A549 treated with ZK216348 at 1 μM for 4 hours (cell line): ENCODE measurements at places on chromosomes 11 and 22. TPM values are rescaled to one million over a fixed set of nuclear protein-coding genes. Genes with fewer than 3 reads are reported as not detected.

MPPED2 gene
- total RNA-seq: not detected in 5 replicates

CASP5 gene
- not detected in 5 replicates for total RNA-seq

INPP5J gene
- total RNA-seq: 0.50 to 0.66 TPM (median 0.57 TPM) in 4 of 5 replicates, not detected in the other

ARHGAP8 gene
- total RNA-seq: 1.2 to 2.0 TPM (median 1.4 TPM) in 5 replicates

PHLDA2 gene
- 67.6 to 139 TPM (median 116 TPM) in 5 replicates for total RNA-seq

CCDC82 gene
- total RNA-seq: 15.1 to 24.0 TPM (median 19.2 TPM) in 5 replicates

DCDC1 gene
- total RNA-seq: 0.32 to 0.67 TPM (median 0.59 TPM) in 5 replicates

TEX54 gene
- not detected in 5 replicates for total RNA-seq

RFPL1 gene
- total RNA-seq: not detected in 5 replicates

LRRC55 gene
- total RNA-seq: not detected in 5 replicates

CNIH2 gene
- 0.88 to 2.7 TPM (median 1.7 TPM) in 5 replicates for total RNA-seq

RGL4 gene
- total RNA-seq: not detected in 5 replicates

MAPK8IP1 gene
- 3.9 to 6.9 TPM (median 6.7 TPM) in 5 replicates for total RNA-seq

NPAS4 gene
- total RNA-seq: not detected in 5 replicates

MFRP gene
- not detected in 5 replicates for total RNA-seq

TCIRG1 gene
- 55.6 to 194 TPM (median 142 TPM) in 5 replicates for total RNA-seq

SLC25A18 gene
- total RNA-seq: 0.09 to 0.31 TPM (median 0.13 TPM) in 5 replicates

OR10A2 gene
- not detected in 5 replicates for total RNA-seq

TREH gene
- not detected in 5 replicates for total RNA-seq

A4GALT gene
- 12.2 to 25.9 TPM (median 19.6 TPM) in 5 replicates for total RNA-seq

RAB3IL1 gene
- 12.0 to 17.9 TPM (median 15.9 TPM) in 5 replicates for total RNA-seq

MRPL16 gene
- total RNA-seq: 57.6 to 68.1 TPM (median 66.0 TPM) in 5 replicates

DPP3 gene
- total RNA-seq: 49.5 to 57.7 TPM (median 55.3 TPM) in 5 replicates

C11orf16 gene
- not detected in 5 replicates for total RNA-seq

TMEM86A gene
- total RNA-seq: 0.29 to 0.56 TPM (median 0.47 TPM) in 5 replicates

GPHA2 gene
- total RNA-seq: not detected in 5 replicates
